A549 (cell line): ENCODE measurements at places on chromosomes 16 and 17.

DNA sequence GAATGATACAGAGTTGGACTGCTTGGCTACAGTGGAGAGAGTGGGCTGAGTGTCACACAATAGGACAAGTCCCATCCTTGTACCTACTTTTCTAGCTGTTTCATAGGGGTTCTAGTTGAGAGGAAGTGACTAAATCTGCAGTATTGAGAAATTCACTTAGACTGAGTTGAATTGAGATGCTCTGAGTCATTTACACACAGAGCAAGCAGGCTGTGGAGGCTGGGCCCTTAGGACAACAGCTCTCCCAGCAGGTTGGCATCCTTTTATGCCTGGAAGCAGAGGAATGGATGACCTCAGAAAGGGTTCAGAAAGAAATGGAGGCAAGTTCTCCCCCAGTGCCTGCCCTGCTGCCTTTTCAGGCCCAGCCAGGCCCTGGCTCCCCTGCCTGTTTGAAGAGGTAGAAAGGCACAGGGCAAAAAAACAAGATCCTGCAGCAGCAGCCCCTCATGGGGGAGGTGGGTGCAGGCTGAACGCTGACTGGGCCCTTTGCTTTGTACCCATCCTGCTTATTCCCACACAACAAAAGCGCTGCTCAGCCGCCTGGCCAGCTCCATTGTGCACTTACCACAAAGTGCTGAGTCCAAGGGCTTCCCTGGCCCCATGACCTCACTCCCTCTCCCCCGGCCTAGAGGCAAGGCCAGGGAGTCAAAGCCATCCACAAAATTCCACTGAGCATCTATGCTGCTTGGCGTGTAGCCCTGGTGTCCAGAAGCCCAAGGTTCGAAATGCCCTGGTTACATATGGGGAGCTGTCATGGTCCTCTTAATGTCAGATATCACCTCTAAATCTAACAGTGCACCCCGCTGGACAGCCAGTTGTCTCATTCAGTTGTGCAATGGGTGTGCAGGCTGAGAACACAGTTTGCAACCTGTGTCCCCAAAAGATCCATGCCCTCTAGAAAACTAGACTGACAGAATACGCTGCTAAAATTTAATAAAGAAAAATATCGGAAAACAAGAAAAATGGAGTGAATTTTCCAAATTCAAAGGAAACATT, 5.4 kb upstream of the CRYBA1 start:
- DNase-seq = peak; percentile 96

DNA sequence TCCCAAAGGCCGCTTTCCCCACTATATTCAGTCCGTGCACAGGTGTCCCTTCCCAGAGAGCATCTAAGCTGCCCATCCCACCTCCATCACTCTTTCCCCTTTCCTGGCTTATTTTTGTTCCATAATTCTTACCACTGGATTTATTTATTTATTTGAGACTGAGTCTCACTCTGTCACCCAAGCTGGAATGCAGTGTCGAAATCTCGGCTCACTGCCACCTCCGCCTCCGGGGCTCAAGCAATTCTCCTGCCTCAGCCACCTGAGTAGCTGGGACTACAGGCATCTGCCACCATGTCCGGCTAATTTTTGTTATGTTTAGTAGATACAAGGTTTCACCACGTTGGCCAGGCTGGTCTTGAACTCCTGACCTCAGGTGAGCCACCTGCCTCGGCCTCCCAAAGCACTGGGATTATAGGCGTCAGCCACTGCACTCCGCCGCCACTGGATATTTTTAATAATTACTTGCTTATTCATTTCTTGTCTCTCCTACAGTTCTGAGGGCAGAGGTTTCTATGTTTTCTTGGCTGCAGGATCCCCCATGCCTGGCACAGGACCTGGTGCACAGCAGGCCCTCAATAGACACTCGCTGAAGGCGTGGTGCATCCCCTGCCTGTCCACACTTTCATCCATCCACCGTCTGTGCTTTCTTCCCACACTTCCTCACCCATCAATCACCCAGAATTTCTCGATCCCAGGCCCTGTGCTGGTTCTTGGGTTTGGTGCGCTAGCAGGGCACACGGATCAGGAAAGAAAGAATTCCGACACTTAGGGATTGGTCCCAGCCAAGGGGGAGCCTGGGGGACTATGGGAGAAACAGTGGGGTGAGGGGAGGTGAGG, 9.9 kb upstream of the ADGRG1 start:
- no peak for DNase-seq

GRCh38 chr17:46028981-46029565, 30.0 kb downstream of the STH start:
- no peak for DNase-seq

DNA sequence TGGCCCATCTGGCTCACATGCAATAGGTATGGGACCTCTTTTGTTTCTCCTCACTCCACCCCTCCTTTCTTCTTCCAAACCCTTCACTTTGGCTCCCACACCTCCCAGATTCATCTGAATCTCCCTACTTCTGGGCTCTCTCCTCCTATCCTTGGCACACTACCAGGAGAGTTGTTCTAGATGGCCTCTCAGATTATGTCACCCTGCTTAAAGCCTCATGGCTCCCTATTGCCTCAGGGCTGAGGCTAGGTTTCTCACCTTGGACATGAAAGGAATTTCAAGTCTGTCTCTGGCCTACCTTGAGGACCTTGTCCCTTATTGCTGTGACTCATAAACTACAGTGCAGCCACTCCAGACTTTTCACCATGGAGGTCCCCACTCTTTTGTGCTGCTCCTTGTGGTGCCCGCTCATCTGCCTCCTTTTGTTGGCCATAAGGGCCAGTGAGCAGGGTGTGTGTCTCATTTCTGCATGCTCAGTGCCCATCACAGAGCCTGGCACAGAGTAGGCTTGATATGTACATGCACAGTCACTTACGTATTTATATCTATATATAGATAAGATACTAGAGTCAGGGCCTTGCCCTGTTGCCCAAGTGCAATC, 1.0 kb upstream of the MFAP4 start:
- DNase-seq = no peak

- no peak for DNase-seq
Observed at GRCh38 chr16:3606441-3606840, 5.0 kb downstream of the SLX4 start.

GRCh38 chr17:5281814-5282641, at the start of gene RABEP1:
TSS of gene RABEP1 (plus strand) at chr17:5282284. CDS start at chr17:5282487, 203 bp downstream.
- peak; percentile 69 for DNase-seq

GRCh38 chr17:72034000-72034399, 86.8 kb upstream of the SOX9 start:
- no peak for DNase-seq

GRCh38 chr17:31318298-31318801, 3.1 kb downstream of the EVI2A start:
- no peak for DNase-seq

DNA sequence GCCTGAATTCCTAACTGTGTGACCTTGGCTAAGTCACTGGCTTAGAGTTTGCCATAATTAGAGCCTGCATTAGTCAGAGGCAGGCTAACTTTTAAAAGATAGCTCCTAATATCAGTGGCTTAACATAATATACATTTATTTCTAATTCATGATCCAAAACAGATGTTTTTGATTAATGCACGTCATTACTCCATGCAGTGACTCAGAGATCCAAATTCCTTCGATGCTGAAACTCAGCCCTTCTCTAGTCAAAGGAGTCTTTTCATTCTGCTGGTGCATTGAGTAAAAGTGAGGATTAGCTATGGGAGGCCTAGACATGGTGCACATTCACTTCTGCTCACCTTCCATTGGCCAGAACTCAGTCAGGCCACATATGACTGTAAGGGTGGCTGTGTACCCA, 49.8 kb downstream of the IRX3 start:
- no peak for DNase-seq

DNA sequence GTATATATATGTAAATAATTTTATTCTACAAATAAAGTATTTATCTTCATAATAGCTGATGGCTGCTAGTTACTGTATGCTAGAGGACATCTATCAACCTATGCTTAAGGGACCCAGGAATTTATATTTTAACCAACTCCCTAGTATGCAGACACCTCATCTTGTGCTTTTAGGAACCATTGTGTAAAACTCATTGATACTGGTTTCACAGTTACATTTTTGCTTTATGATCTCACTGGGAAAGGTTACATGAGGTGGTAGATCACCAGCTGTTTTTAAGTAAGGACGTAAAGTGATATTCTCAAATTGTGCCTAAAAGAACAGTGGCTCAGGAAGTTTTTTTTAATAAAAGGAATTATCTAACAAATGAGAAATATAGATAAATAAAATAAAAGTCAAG, 56.4 kb downstream of the VMP1 start:
- peak; percentile 75 for DNase-seq

DNA sequence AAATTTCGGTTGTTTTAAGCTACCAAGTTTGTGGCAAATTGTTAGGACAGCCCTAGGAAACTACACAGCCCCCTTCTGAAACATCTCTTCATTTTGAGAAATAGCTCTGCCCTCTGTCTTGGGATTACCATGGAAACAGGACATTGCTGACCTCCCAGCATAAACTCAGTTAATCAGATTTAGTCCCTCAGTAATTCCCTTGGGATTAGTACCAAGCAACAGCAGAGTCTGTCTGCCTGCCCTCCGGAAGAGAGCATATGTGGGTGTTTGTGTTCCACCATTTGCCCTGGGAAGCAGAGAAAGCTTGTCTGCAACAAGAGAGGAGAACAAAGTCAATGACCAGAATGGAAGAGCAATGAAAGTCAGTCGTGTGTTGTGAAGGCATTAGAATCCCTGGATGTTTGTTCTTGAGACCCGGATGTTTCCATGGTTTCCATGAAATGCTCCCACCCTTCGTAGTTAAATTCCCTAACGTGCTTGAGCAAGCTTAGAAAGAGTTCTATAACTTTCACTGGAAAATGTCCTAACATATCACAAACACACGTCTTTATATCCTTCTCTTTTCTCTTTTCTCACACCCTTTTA, 26.2 kb downstream of the NUDT7 start:
- no peak for DNase-seq

- no peak for DNase-seq
Observed at GRCh38 chr17:42883802-42884558, 16.6 kb upstream of the G6PC1 start.

DNA sequence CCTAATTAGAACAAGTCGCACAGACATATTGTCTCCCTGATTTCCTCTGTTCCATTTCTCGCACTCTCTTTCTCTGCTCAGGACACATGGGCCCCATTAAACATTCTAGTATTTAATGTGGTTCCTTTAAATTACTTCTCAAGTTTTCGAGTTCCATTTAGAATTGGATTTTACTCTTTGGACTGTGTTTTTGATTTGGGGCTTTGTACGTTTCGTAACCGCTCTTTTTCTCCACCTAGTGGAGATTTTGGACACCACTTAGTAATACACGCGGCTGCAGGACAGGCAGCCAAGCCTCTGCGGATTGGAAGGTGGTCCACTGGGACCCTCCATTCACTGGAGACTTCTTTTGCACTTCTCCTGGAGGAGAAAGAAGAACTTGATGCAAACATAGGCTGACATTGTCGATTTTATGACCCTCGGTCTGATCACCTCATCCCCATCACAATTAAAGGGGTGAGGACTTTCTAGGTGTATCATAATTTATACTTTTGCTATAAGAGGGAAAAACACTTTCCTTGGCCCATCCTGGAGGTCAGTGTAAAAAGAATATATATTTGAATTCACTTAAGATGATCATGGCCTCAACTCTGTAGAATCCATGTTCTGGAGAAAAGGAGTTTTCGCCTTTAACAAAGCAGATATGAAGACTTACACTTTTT, 85.7 kb downstream of the NOG start:
- DNase-seq = peak; percentile 23

- no peak for DNase-seq
Observed at GRCh38 chr16:10923650-10924214, 18.5 kb downstream of the DEXI start.

DNA sequence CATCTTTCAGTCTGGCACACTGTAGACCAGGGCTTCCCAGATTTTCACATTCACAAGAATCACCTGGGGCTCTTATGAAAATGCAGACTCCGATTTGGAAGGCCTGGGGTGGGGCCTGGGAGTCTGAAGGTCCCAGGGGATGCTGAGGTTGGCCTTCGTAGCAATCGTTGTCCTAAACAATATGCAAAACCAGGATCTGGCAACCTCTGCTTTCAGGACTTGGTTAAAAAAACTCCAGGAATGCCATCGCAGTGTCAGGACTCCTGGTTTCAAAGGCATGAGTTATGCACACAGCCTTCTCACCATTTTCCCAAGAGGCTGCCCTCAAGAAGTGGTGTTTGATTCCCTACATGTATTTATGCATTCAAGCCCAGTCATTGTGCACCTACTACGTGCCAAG, 6.7 kb downstream of the CLEC19A start:
- DNase-seq = no peak

DNA sequence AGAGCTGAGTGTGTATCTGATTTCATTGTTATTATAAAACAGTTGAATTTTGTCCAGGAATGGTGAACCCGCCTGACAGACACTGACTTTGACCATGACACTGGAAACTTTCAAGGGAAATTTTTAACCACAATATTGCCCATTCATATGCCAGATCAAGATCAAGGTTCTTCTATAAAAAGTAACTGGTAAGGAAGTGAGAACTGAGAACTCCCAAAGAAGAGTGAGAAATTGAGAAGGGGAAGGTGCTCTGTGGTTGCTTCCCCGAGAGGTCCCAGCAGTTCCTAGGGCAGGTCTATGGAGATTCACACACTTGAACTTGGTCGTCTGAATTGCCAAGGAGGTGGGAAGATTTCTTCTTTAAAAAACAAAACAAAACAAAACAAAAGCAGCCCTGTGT, 27.3 kb downstream of the SLC6A4 start:
- DNase-seq = no peak

DNA sequence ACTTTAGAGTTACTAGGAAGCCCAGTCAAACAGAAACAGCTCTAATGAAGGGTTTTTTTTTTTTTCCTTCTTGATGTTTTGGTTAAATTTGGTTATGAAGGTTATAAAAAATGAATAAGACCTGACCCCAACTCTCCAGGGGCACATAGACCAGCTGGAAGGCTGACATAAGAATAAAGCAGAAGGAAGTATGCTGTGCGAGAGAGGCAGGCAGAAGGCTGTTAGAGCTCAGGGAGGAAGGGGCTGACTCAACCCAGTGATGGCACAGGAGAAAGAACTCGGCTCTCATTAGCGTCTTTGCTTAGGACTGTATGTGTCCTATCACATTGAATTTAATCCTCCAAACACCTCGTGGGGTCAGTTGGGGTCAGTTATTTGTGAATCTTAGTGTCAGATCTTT, 474.6 kb downstream of the PMP22 start:
- DNase-seq = no peak

DNA sequence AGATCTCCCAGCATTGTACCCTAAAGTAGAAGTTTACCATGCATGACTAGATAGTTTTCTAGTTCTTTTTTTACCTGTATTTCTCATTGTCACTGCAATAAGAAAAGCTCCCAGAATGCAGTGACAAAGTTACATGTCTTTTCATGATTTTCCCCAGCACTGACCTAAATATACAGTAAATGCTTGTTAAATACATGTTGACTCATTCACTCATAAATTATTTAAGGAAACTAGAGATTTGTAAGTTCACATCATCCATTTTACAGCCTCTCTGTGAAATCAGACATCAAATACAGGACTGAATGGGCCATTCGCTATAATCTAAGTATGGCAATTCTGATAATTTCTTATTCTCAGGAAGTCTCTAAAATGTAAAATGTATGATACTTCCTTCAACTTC, 258.9 kb upstream of the AXIN2 start:
- no peak for DNase-seq
